ENCODE measurements at places on chromosomes 5 and 9.

- no peak for DNase-seq
Observed at GRCh38 chr5:58735637-58736036, 152.8 kb downstream of the RAB3C start.

- DNase-seq: no peak
Observed at GRCh38 chr9:87392086-87392485, 105.6 kb upstream of the DAPK1 start.

GRCh38 chr9:132114102-132114707, 34.5 kb upstream of the MED27 start:
- peak; percentile 55 for DNase-seq

GRCh38 chr5:143920772-143921171, 108.8 kb downstream of the HMHB1 start:
- no peak for DNase-seq

- DNase-seq: no peak
Observed at GRCh38 chr9:130766021-130766926, 68.8 kb upstream of the ABL1 start.

DNA sequence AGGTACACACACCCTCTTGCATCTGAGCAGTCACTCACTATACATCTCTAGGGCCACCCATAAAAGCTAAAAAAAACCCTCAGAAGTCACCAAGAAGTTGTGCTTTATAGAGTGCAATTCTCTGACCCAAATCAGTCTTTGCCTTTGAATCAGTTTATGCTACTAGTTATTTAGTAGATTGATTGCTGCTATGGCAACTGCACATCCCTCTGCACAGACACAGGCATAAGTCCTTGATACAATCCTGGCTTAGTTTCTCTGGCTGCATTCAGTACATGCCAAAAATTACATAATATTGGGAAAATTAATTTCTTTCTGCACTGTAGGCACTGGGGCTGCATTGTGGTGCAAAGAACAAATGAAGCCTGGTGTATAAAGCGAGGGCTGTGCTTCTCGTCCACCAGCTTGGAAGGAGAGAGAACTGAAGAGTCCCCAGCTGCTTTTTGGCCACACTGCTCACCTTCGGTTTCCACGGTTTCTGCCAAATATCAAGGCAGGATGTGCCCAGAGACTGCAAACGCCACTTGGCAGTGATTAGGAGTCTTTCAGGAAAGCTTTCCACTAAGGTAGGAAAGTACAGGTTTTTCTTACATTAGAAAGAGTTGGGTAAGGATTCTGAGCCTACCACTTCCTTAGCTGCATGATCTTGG, 258.4 kb downstream of the ELAVL2 start:
- DNase-seq: no peak

- no peak for DNase-seq
Observed at GRCh38 chr5:2164586-2164985, 281.9 kb upstream of the IRX4 start.

DNA sequence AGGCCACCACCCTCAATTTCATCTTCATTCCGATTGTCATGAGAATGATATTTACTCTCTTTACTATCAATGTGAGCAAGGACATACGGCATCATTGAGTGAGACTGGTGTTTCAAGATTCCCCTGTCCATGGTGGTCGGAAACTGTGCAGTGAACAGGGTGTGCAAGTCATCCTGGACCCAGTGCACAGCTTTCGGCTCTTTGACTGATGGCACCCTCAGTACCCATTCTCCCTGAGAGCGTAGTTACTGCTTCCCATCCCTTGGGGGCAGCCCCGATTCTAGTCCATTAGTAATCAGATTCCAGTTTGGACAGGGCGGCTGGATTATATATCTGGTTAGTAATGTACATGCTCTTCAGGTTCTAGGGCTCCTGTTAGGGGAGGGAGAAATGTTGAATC, 61.7 kb upstream of the SUB1 start:
- DNase-seq: no peak

GRCh38 chr5:59407967-59408366, 485.6 kb downstream of the PDE4D start:
- DNase-seq: no peak

DNA sequence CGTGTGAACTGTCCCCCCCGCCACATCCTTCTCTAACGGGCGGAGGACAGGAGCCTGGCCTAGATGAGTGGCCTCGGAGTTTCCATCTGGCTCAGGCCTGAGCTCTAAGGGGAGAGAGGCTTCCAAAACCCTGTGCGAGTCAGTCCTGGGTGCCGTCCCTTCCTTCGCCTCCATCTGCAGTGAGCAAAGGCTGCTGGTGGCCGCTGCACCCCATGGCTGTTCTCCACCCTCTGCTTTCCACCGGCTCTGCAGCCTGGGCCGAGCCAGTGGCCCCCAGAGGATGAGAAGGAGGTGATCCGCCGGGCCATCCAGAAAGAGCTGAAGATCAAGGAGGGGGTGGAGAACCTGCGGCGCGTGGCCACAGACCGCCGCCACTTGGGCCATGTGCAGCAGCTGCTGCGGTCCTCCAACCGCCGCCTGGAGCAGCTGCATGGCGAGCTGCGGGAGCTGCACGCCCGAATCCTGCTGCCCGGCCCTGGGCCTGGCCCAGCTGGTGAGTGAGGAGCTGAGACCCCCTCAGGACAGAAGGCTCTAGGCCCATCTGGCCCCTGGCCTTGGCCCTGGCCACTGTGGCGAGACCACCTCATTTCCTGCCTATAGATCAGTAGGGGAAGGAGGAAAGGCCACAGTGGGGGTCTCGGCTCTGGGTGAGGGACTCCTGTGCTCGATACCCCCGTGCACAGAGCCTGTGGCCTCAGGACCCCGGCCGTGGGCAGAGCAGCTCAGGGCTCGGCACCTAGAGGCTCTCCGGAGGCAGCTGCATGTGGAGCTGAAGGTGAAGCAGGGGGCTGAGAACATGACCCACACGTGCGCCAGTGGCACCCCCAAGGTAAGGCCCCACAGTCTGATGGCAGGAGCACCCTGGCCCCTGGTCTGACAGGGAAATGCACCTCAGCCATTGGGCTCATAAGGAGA, 3.0 kb downstream of the PKN3 start:
- no peak for DNase-seq

DNA sequence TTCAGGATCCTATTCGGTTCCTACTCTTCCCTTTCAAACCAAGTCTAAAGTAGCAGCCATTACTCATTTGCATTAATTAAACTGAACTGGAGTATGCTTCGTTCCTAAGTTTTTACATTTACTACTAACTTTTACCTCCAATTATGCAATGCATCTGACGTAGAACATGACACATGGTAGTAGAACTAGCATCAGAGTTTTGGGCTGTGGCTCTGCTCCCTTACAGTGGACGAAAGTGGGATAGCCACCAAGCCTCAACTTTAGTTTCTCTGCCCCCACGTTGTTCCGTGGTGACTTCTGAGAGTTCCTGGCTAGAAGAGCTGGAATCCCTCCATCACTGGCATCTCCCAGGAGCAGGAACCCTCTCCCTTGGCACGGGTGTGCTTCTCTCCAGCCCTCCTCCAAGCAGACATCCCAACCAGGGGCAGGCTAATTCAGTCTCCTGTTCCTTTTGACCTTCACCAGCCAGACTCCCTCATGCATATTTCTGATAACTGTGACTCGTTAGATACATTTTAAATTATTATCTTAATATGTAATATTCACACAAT, 2.9 kb downstream of the IFNE start:
- no peak for DNase-seq

GRCh38 chr9:10112798-10113197, 500.0 kb downstream of the PTPRD start:
- no peak for DNase-seq

- DNase-seq: no peak
Observed at GRCh38 chr5:177520916-177521513, 4.3 kb upstream of the DDX41 start.

DNA sequence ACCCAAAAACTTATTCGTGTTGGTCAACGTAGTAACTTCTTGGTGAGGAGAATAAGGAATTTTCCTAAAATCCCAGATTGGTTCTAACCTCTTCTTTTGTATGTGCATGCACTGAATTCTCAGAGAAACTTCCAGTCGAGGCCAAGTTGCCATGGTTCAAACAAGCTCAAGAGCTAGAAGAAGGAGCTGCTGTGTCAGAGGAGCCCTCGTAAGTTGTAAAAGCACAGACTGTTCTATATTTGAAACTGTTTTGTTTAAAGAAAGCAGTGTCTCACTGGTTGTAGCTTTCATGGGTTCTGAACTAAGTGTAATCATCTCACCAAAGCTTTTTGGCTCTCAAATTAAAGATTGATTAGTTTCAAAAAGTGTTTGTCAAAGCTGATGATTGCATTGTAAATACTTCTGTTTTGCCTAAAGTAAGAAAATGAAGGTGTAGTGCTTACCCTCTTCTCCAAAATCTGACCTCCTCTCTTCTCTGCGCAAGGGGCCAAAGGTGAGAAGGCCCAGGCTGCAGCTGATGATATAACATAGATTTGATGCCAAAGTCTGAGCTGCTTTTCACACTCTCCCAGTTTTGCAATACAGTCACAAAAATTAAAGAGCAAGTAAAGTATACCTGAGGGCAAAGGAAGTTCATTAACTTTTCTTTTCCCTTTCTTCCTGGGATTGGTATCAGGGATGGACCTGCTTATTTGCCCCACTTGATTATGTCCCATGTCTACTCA, 210.8 kb downstream of the ADAMTSL1 start:
- DNase-seq: no peak

- DNase-seq: no peak
Observed at GRCh38 chr5:17316970-17317459, 99.6 kb downstream of the BASP1 start.

- DNase-seq: no peak
Observed at GRCh38 chr5:91794856-91795548, 411.9 kb upstream of the ARRDC3 start.

DNA sequence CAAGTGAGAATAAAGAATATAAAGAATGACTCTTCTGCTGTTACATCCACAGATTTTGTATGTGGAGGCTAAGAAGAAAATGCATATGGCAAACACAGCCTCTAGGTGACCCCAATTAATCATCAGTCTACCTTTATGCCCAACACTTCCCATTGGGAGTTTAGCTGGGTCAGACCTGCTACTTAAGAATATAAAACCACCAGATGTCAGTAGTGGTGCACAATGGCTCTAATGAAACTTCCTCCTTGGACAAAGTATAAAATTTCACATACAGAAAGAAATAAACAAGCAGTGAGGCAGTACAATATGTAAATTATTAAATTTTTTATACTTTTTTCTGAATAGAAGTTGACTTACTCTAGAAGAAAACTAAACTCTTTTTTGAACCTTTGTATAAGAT, 539.9 kb downstream of the BRINP1 start:
- no peak for DNase-seq

DNA sequence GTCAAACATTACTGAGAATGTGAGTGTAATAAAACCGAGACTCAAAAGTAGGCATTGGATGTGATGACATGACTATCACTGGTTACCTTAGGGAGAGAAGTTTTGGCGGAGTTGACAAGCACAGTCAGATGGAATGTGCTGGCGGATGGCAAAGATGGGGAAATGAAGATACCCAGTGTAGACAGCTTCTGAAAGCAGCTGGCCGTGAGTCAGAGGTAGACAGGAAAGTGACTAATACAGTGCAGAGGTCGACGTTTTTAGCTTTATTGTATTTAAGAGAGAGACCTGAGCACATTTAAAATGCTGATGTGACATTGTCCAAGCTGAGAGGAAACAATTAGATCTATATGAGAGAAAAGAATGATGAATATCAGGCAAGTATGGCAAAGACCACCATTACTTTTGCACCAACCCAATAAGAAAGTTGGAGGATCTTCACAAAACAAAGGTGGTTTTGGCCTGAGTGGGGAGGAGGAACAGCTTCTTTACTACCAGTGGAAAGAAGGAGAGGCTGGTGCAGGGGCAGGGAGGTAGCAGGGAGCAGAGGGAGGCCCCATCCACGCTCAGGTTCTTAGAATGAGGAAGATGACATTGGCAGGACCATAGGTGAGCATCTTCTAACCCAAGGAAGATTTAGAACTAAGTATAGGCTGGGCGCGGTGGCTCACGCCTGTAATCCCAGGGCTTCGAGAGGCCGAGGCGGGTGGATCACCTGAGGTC, 36.7 kb upstream of the KCNIP1 start:
- no peak for DNase-seq

DNA sequence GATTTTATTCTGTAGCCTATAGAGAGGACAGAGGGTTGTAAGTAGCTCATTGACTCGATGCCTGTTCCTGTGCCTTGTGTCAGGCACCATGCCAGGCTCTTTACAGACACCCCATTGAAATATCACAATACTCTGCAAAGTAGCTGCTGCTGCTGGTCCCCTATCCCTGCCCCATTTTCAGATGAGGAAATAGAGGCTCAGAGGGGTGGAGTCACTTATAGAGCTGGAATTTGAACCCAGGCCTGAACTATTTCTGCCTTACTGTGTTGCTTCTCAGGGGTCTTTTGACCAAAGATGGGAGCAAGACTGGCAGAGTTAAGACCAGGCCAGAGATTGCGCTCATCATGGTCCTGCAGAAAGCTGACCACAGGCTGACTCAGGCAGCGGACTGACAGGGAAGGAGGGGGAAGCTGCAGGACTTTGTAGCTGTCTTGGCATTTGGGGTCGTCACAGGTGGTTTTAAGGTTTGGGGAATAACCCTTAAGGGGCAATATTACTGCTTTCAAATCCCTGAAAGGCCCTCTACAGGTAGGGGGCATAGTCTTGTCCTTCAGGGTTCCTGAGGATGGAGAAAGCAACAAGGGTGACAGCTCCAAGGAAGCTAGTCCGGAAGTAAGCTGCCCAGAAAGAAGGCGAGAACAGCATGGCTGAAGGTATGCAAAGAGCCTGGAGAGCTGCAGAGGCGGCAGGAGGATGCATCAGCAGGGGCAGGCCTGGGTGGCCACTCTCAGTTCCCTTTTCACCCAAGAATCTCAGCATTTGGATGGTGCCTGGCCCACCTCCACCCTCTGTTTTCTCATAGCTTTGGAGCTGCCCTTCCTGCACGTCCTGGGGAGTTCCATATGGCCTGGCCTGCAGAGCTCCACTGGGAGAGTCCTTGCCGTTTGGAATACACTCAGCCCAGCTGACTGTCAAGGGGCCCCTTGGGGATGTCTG, 18.3 kb upstream of the NDST1 start:
- no peak for DNase-seq

DNA sequence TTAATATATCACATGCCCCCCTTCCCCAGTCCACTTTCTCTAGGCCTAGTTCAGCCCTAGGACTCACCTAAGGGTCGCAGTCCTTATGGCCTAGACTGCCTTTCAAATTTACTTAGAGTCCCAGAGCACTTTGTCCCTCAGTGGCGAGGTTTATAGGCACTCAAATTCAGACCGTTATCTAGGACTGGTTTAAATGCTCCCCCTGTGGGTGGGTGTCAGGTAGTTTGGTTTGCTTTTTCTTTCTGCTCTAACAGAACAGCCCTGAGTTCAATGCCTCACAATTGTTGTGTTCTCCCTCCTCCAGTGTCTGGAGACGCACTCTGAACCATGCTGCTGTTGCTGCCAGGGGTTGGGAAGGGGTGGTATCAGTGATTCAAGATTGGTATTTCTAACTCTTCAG, 317.1 kb downstream of the MAT2B start:
- DNase-seq: peak; percentile 5
